ENCODE measurements at places on chromosomes 3 and 15.

- no peak for DNase-seq
Observed at GRCh38 chr15:75884041-75884440, 19.6 kb upstream of the FBXO22 start.

- DNase-seq: no peak
Observed at GRCh38 chr3:184652465-184652864, 59.4 kb downstream of the MAGEF1 start.

DNA sequence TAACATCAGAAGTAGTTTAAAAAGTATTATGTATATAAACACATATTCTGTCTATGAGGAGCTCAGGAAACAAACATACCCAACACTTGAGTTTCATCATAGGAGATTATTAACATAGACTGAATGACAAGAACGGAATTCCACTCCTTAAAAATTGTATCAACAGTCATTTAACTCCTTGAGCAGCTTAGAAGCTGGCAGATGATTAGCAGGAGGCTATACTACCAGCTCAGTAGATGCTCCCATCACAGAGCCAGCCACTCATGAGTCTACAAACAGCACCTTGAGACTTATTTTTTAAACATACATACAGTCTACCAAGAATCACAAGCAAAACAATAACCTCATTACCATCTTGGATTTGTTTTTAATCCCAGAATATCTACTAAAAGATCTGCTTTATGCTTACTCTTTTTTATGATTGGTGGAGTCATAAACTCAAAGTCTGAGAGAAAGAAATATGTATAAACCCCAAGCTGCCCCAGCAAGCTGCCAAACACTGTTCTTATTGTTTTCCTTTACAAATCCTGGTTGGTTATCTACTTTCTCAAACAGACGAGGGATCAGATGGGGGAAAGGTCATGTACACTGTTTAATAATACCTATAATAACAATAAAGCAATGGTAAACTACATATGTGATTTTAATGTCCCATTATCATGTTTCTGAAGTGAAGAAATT is 59.5 kb downstream of the CBLB start:
- DNase-seq: no peak

DNA sequence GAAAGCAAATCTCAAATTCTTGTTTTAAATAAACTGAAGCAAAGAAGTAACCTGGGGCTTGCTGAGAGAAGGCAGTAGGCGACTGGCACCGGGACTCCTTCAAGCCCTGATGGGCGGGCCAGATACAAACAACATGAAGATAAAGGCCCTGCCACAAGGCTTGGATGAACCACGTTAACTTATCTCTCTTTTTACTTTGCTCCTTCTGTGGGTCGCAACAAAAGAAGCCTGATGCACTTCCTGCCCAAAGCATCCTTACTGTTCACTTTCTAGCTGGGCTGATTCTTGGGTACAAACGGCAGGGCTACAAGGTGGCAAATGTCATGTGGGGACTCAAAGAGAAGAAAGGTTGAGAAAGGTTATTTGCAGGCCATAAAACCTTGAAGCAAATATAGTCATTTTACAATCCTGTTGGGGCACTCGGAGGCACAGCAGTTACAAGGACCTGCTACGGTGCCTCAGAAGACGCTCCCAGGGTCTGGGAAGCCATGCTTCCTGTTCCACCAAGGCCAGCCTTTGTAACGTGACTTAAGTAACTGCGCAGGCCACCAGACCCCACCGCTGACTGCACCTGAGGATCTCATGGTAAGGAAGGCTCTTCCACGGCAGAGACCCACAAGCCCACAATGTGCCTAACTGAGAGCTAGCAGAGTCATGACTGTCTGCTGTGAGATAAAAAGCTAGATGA is 71.1 kb downstream of the CHSY1 start:
- peak; percentile 44 for DNase-seq

DNA sequence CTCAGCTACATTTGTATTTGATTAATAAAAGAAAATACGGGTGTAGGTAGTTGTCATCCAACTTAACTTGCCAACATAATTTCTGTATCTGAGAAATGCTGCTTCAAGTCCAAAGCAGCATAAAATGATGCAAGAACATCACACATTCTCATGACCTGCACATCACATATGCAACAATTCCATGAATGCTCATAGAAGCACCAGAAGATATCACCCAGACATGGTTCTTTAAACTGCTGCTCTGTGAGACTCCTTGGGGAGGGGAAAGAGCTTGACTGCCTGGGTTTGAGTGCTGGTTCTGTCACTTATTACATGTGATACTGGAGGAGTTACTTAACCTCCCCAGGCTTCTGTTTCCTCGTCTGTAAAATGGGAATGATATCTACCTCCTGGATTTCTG is 39.4 kb downstream of the CHST14 start:
- no peak for DNase-seq

DNA sequence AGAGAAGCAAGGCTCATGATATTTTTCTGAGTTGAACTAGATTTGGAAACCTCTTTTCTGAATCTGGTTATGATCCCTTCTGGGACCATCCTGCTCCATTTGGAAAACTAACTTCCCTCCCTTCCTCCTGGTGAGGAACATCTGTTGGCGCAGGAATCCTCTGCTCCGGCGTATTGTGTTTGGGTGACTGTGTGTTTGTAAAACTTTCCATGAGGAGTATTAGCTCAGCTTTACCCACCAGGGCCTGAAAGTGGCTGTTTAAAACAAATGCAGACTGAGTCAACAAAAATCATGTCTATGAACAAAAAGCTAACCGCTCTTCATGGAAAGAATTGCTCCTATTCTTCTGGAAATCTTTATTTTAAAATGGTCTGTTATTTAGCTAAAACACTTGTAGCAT is 17.7 kb downstream of the STARD9 start:
- DNase-seq: no peak

Data from activated CD4-positive, alpha-beta T cell treated with anti-CD3 and anti-CD28 coated beads, Interleukin-2, amount 10 ng/mL, durations not matched to agents 7 days and 5 days (primary cell).